ENCODE measurements at places on chromosomes 12 and 14. TPM values are rescaled to one million over a fixed set of nuclear protein-coding genes. Genes with fewer than 3 reads are reported as not detected.

DNA sequence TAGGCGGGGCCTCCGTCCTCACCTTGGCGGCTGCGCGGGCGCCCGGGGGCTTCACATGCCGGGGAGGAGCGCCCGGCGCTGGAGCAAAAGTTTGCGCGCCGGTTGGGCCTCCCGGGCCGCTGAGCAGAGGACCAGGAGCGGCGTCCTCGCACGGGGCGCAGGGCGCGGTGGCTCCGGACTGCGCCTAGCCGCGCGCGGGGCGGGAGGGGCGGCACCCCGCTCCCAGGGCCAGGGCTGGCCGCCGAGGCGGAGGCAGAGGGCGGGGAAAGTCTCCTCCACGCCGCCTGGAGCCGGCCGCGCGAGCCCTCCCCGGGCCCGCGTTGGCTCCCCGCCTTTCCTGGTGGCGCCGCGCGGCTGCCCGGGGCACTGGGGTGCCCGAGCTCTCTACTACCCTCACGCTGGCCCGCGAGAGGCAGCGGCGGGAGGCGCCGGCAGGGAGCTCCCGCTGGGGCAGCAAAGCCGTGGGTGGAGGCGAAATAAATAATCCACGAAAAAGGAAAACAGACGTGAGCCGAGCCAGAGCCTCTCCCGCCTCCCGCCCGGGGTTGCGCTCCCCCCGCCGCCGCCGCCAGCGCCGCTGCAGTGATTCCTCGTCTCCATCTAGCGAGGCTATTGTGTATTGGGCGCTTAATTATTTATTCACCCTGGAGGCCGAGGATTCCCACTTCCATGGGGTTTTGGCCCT is 400 bp upstream of the PRIMA1 start:
- DNase-seq = peak; percentile 70
- peaks cover 35% of the 10 kb centered on the region for H3K27me3 ChIP-seq
- no peak overlapping the region for H3K27ac ChIP-seq
- H3K4me3 ChIP-seq = peak overlapping the region; percentile 52

DNA sequence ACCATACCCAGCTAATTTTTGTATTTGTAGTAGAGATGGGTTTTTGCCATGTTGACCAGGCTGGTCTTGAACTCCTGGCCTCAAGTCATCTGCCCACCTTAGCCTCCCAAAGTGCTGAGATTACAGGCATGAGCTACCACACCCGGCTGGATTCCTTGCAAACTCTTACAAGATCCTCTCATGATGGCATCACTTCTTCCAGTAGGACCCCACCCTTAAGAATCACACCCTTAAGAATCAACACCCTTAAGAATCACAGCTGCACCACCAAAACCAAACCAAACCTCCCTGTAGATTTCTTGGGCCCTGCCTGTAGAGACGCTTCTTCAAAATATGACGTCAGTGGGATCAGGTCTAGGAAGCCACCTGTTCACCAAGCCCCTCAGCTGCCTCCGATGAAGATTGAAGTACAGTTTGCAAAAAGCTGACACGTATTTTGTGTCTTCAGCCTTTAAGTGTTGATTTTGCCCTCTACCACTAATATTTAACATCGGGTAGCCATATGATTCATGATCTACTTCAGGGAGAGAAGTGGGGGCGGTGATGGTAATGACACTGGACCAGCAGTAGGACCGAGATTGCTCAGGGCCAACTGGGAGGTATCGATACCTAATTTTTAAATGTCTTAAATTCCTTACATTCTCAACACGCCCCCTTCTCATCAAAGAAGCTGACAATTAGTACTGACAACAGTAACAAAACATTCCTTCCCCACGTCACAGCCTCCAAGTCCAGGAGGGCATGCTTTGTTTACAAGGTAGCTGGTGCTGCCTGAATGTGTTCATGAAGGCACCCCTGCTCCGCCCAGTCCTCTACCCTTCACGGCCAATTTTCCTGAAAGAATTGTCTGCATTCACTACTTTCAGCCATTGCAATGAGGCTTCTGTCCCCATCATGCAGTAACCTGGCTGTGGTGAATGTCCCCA is 57.2 kb downstream of the ESRRB start:
- DNase-seq = no peak
- H3K4me1 ChIP-seq = peaks cover 2% of the 10 kb centered on the region
- no peak overlapping the region for H3K4me3 ChIP-seq
- peaks cover 7% of the 10 kb centered on the region for H3K27me3 ChIP-seq

- H3K27me3 ChIP-seq = no peaks in the 10 kb centered on the region
- H3K4me3 ChIP-seq = no peak overlapping the region
- peaks cover 9% of the 10 kb centered on the region for H3K4me1 ChIP-seq
- H3K27ac ChIP-seq = no peak overlapping the region
These were observed 177.1 kb downstream of the BCL11B start for GRCh38 chr14:99094901-99095300.

The CCDC196 gene
- total RNA-seq = not detected

The TMEM179 gene
- 0.49 TPM for total RNA-seq

All from muscle of leg (tissue), 16 donors.